ENCODE measurements at places on chromosomes 16 and 17.

GRCh38 chr17:5526821-5527598 is 40.6 kb downstream of the MIS12 start:
- no peak overlapping the region for H3K27ac ChIP-seq
- peaks cover 63% of the 10 kb centered on the region for H3K36me3 ChIP-seq
- no peak overlapping the region for H3K4me3 ChIP-seq
- H3K4me1 ChIP-seq = no peaks in the 10 kb centered on the region
- DNase-seq = no peak

DNA sequence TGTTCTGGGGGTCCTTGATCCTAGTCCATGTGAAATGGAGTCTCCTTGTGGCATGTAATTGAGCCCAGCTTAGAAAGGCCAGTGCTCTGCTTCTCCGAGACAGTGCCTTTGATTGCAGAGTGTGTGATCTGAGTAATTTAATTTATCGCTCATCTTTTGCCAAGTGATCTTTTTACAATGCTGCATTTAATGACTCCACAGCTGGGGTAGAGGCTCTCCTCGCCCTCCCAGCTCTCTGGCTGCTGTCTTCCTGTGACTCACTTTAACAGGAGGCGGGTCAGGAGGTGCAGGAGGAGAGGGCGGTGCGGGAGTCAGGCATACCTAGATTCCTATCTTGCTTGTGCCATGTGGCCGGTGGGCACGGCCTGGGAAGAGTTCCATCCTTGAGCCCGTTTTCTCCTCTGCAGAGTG is 113.4 kb upstream of the FOXF1 start:
- peaks cover 16% of the 10 kb centered on the region for H3K4me1 ChIP-seq
- DNase-seq = no peak
- peak overlapping the region; percentile 85 for H3K27ac ChIP-seq
- no peak overlapping the region for H3K4me3 ChIP-seq
- H3K27me3 ChIP-seq = no peaks in the 10 kb centered on the region

DNA sequence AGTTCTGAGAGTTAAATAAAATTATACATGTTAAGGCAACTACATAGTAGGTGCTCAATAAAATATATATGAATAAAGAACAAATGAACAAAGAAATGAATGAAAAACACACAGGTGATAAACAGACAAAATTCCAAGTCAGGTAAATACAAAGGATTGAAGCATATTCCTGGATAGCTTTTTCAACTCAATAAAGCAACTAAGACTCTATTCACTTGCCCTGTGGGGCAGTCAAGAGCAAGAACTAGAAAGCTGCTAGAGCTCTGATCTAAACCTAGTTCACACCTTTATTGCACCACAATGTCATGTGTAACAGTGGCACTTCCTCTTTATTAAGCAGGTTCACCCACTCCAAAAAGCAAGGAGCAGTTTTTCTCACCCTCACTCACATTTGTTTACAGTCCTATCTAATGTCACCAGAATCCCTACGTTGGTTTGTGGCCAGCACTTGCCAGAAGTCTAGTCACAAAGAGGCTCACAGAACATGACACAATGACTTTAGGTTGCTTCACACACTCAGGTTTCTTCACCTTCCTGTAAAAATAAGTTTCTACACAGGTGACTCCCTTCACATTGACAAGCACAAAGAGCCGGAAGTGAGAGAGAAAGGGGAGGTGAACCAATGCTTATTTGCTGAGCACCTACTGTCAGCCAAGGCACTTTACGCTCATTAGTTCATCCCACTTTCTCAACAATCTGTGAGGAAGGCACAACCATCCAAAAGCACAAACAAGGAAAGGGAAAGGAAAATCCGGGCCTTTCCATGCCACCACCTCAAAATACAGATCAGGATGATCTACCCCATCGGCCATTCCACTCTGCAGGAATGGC is 70.8 kb downstream of the XPO6 start:
- no peaks in the 10 kb centered on the region for H3K27me3 ChIP-seq
- H3K36me3 ChIP-seq = peaks cover 57% of the 10 kb centered on the region
- H3K27ac ChIP-seq = peak overlapping the region; percentile 62
- DNase-seq = peak; percentile 68
- H3K4me1 ChIP-seq = peaks cover 5% of the 10 kb centered on the region

DNA sequence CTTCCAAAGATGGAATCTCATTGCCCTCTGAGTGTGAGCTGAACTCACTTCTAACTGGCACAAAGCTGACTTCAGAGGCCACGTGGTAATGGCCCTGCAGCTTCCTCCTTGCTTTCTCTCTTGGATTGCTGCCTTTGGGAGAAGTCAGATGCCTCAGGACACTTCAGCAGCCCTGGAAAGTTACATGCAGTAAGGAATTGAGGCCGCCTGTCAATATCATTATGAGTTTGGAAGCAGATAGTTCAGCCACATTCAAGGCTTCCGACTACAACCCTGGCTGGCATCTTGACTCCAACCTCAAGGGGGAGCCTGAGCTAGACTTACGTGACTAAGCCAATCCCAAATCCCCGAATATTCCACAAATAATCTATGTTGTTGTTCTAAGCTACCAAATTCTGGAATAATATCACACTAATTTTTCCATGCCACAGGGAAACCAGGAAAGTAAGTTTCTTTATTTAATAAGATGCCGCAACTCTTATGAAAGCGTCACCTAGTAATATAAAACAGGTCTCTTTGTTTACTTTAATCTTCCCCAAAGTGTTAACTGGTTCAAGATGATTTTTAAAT is 13.6 kb downstream of the CEP20 start:
- no peak overlapping the region for H3K4me3 ChIP-seq
- H3K36me3 ChIP-seq = peaks cover 76% of the 10 kb centered on the region
- peaks cover 18% of the 10 kb centered on the region for H3K4me1 ChIP-seq
- peak overlapping the region; percentile 74 for H3K27ac ChIP-seq
- peak; percentile 82 for DNase-seq
- no peaks in the 10 kb centered on the region for H3K27me3 ChIP-seq

DNA sequence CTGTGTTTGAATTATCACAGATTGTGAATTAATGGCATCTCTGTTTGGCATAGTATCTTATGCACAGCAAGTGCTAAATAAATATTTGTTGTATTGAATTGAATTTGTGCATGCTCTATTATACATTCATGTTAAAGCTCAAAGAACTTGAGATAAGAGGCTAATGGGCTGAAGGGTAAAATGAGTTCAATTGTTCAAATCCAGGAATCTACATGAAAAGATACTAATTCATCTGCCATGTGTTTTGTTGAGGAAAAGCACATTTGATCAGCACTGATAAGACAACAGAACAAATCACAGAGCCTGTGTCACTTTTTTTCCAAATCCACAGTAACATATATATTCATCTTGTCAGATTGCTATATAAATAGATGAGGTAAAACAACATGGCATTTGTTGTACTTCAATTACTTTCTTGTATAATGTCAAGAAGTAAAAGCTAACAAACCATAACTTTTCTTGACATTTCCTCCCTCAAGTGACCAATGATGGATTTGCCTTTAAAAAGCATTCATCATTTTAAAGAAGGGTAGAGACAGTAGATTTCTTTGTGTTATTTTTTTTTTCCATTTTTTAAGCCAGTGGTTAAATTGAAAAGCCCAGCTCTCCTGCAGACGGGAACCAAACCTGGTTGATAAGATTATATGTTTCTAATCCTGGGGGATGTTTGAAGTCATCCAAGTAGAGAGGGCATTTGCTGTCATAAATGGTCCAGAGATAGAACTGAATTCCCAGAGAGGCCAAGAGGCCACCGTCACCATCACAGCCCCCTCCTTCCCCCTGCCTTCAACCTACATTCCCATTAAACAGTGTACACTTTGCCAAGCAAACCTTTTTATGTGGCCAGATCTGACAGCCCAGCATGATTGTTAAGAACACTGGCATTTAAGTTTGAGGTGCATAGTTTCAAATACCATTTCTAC is 123.0 kb downstream of the CHD9NB start:
- H3K36me3 ChIP-seq = no peaks in the 10 kb centered on the region
- no peak overlapping the region for H3K27ac ChIP-seq
- no peak overlapping the region for H3K4me3 ChIP-seq
- no peaks in the 10 kb centered on the region for H3K4me1 ChIP-seq
- no peaks in the 10 kb centered on the region for H3K27me3 ChIP-seq
- DNase-seq = no peak

Measured in stomach (tissue), 19 donors.